ENCODE measurements at places on chromosomes 7 and 10.

GRCh38 chr10:47425813-47426419, 41.8 kb upstream of the ZNF488 start:
- peak; percentile 66 for DNase-seq

- DNase-seq, result no peak
These were observed 47.5 kb upstream of the DMBT1 start for GRCh38 chr10:122513053-122513452.

DNA sequence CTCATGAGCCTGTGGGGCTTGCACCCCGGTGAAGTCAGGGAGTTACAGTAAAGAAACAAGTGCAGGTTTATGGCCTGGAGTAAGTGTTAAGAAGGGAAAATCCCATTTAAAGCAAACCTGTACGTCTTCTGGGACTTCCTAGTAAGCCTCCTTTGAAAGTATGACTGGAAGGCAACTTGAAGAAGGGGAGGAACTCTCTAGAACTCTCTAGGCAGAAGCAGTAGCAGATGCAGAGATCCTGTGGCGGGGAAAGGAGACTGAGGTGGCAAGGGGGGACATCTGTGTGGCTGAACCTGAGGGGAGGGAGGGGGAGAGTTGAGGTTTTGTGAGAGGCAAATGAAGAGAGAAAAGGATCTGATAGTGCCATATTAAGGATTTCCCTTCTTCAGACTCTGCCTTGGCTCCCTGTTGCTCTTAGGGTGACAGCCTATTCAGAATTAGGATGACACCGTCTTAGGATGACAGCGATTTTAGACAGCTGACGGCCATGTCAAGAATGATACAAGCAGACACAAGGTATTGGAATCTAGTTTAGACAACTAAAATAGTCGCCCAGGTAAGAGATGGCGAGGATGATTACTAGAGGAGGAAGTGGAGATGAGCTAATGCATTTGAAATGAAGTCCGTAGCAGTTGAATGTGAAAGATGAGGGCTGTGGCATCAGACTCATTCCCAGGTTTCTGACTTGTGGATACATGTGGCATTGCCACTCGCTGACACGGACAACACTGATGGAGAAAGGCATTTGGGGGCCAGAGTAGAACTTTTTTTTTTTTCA, 29.0 kb downstream of the CUL1 start:
- DNase-seq, result no peak

DNA sequence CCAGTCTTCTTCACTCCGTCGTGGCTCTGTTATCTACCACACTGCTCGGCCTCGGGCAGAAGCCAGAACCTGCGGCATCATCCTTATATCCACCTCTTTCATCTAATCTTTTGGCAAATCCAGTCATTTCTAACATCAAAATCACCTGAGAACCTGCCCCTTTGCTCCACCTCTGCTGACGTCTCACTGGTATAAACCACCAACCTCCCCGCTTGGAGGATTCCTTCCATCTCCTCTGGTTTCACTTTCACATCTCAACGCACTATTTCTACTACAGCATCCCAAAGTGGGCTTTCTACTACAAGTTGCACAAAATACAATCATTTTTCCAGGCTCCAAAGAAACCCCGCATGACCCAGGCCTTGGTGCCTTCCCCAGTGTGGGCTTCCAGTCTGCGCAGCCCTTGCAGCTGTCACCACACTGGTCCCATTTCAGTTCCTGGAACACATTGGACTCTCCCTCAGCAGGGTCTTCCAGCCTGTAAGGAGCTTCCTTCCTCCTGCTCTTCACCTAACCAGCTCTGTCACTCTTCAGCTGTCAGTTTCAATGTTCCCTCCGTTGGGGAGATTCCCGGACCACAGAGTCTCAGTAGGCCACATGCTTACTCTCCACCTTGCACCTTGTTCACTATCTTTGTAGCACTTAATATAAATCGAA, 85.0 kb downstream of the PRKCQ start:
- no peak for DNase-seq

- DNase-seq, result no peak
These were observed 86.6 kb downstream of the NRG3 start for GRCh38 chr10:81961451-81962184.

DNA sequence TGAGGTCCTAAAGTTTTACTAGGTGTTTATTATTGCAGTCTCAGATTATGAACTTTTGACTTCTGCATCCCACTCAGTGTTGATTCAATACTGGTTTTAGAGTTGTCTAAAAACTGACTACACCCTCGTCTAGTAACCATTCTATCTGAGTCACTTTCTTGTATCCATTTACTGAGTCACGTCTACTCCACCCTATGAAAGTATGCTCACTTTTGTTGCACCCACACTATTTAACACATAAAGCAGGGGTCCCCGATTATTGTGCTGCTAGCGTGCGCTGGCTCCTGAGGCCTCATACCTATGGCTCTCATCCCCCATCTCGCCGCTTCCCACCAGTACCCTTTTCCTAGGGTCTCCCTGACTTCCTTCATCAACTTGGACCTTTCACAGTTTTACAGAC, 2.0 kb downstream of the SAMD9 start:
- DNase-seq, result no peak

- DNase-seq, result no peak
These were observed 309.7 kb downstream of the CSTF2T start for GRCh38 chr10:51389415-51390321.

- no peak for DNase-seq
These were observed 225.7 kb upstream of the AOAH start for GRCh38 chr7:36949711-36950600.

GRCh38 chr10:5840314-5841307, 27.4 kb upstream of the GDI2 start:
- no peak for DNase-seq

DNA sequence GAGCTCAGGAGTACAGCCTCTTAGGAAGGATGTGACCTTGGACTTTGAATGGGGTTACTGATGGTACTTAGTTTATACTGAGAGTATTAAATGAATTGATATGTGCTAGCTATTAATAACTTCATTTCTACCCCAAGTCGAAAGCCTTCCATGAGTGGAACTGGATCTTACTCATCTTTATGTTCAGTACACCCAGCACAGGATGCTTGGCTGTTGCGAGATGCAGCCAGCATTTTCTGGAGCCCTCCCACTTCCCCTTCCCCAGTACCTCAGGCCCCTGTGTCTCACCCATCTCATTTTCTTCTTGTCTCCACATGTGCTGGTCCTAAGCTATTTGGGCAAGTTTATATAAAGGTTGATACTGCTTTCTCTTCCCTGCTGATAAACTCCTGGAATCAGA, 7.2 kb downstream of the UPP1 start:
- DNase-seq, result no peak

- no peak for DNase-seq
These were observed 83.5 kb downstream of the TNS3 start for GRCh38 chr7:47498229-47499056.

Data from posterior vena cava (tissue), 2 donors.